ENCODE measurements at places on chromosomes 16 and 17.

DNA sequence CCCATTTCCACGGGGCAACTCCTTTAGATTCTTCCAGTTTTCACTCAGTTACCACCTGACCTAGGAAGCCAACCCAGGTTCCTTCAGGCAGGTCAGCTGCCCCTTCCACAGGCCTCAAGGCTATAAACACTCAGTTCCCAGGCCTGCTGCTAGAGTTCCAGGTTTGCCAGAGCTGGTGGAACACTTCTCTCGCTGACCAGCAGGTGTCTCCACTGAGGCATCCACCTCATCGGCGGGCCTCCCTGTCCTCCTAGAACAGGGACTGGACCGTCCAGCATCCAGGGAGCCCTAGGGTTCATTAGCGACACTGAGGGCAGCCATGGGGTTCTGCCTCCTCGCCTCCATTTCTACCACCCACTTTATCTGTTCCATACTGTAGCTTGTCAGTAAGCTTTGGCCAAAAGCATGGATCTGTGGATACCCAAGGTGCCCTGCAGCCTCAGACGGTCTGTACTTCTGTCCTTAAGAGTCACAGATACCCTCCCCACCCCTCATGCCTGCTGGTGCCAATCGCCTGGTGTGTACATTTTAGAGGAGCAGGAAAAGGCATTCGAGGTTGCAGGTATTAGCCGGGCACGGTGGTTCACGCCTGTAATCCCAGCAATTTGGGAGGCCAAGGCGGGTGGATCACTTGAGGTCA, 29.0 kb downstream of the PIMREG start:
- DNase-seq, result peak; percentile 10

DNA sequence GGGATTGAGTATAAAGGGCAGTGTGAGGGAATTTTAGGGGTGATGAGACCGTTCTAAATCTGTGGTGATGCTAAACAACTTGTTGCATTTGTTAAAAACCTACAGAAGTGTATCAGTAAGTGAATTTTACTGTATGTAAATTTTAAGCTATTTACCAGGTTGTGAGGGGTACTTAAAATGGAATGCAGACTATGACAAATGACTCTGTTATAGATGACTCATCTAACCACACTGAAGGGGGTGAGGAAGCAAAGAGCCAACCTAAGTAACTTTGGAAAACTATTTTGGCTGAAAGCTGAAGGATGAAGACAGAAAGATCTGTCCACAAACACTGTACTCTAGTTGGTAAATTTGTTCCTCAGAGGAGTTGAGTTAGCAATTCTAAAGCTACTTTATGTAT, 5.3 kb upstream of the MKS1 start:
- peak; percentile 34 for DNase-seq

DNA sequence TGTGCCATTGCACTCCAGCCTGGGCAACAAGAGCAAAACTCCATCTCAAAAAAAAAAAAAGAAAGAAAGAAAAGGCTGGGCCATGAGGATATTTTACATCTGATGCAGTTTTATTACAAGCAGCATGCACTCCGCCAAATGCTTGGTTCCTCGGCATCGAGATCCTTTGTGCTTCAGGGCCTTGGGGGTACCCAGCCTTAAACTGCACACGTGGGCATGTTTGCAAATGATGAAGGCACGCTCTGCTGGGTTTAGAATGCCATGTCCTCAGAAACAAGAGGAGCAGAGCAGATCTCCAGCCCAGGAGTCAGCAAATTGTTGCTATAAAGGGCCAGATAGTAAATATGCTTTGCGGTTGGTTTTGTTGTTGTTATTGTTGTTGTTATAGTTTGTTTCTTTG, 153.2 kb downstream of the KATNIP start:
- no peak for DNase-seq

GRCh38 chr17:71304498-71305158, 816.2 kb upstream of the SOX9 start:
- DNase-seq, result no peak

DNA sequence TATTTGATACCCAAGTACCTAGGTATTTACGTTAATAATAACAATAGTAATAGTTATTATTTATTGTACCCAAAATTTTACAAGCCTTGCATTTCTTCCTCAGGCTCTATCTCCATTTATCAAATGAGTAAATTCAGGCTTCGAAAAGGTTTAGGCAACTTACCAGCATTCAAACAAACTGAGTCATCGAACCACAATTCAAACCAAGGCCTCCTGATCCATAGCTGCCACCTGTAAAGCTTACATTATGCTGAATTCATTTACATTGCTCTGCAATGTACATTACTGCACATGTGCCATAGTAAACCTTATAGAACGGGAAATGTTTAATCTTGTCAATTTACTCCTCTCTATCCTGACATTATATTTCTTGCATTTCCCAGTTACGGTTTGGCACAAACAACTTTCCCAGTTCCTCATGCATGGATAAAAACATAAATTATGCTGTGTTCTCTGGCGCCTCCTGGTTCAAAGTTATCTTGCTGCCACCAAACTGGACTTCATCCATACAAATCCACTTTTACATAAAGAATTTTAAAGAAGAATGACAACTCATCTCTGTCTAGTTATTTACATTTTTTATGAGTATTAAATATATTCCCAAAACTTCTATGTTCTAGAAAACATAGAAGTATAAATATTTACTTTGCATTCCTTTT, 360.6 kb upstream of the SOX9 start:
- no peak for DNase-seq

DNA sequence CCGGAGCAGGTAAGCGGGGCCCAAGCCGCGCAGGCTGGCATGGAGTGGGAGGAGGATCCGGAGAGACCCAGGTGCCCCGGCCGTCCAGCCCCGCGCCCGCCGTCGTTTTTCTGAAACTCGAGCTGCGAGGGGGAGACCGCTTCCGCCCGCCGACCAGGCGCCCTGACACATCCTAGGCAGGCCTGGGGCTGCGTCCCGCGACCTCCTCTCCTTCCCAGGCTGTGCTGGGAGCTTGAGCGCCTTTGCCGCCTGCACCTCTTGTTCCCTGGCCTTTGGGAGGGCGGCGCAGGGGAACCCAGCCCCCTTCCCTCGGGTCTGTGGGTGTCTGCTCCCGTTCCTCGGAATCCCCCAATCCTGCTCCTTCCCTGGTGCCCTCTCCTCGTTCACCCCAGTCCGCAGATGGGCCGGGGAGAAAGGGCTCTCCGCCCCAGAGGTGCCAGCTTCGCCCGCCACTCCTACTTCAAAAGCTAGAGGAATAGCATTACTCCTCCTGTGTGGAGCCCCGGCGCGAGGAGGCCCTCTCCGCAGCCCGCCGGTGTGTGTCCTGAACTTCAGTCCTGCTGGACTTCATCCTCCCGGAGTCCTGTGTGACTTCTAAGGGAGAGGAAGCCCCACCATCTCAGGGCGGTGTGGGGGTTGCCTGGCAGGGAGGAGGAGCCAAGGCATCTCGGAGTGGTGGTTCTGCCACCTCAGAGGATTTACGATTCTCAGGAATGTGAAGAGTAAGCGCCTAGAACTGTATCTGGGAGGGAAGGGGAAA, 1.0 kb downstream of the NHERF1 start:
- no peak for DNase-seq

GRCh38 chr17:42193969-42194899, at the start of gene GHDC:
GHDC (minus strand) TSS chr17:42194494; CDS start chr17:42193581, 913 bp downstream.
- DNase-seq, result peak; percentile 30

GRCh38 chr17:41965694-41966462, 717 bp upstream of the CNP start:
- DNase-seq, result no peak

DNA sequence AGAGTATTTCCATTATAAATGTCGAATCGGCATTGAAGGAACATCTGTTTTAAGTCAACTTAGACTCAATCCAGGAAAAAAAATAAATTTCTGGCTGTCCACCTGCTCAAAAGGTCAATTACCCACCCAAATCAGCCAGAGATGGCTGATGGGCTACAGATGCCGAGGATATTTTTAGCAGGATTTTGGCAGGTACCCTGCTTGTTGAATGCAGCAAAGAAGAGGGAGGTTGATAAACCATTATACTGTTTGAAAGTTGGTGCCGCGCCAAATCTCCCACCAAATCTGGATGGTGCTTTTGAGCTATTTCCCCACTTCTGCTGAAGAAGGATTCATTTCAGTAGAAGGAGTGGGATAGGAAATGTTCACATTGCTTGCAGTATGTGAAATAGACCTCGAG, 537.7 kb downstream of the MAF start:
- no peak for DNase-seq

DNA sequence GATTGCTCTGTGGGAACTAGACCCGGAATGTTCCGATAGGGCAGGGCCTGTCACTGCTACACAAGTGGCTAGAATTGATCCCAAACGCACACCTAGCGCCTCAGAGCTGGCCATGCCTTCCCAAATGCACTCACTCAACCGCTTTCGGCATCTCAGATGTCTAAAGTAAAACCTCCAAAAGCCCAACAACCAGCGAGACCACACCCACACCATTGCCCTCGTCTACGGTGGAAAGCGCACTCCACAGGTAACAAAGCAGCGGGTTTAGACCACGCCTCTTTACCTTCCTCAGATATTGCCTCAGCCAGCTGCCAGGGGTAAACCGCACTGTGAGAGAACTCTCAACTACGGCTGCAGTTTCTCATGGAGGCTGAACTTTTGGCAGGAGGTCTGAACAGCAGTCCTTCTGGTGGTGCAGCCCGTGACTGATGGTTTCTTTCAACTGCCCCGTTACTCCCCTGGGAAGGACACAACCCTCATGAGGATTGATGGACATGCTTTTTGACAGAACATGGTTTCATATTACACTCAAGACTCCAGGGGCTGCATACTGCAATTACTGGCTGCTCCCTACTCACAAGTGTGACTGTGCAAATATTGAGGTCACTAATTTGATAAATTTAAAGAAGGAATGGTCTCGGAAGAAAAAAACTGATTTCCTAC, 34.5 kb downstream of the USP7 start:
- DNase-seq, result no peak

- DNase-seq, result no peak
Measured at GRCh38 chr16:6335072-6335471, 997.6 kb upstream of the RBFOX1 start.

GRCh38 chr16:87297918-87298631, 19.1 kb downstream of the C16orf95 start:
- no peak for DNase-seq

DNA sequence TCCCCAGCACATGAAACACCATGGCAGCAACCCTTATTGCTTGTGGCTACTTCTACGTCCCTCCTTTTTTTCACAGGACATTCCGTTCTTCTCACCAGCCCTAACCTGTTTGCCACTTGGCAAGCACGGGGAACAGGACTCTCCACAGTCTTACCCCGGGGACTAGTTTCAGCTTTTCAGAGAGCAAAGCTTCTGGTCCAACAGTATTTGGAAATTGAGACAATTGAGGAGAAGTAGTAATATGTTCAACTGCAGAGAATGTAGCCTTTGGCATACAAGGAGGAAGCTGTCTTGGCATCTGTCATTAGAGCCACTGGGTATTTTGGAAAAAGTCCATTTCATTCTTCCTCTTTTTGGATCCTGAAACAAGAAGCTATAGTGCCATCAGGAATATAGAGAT, 65.7 kb downstream of the MAP2K6 start:
- no peak for DNase-seq

- DNase-seq, result no peak
Measured at GRCh38 chr16:54231919-54232318, 54.7 kb downstream of the IRX3 start.

- DNase-seq, result no peak
Measured at GRCh38 chr16:85424260-85425073, 188.7 kb upstream of the GSE1 start.

DNA sequence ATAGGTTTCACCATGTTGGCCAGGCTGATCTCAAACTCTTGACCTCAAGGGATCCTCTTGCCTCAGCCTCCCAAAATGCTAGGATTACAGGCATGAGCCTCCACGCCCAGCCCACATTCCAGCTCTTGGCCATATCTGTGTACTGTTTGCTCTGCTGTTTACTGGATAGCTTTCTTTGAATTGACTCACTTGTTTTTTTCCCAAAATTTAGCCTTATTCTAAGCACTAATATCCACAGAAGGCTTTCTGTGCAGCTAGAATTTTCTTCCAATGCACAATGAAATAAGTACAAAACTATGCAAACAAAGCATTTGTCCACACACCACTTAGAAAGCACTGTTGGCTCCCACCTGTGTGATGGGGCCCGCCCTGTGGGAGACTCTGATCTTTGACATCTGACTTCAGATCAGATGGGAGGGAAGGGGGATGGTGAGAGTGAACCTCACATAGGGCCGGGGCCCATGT, 72.2 kb downstream of the CLEC16A start:
- DNase-seq, result no peak

DNA sequence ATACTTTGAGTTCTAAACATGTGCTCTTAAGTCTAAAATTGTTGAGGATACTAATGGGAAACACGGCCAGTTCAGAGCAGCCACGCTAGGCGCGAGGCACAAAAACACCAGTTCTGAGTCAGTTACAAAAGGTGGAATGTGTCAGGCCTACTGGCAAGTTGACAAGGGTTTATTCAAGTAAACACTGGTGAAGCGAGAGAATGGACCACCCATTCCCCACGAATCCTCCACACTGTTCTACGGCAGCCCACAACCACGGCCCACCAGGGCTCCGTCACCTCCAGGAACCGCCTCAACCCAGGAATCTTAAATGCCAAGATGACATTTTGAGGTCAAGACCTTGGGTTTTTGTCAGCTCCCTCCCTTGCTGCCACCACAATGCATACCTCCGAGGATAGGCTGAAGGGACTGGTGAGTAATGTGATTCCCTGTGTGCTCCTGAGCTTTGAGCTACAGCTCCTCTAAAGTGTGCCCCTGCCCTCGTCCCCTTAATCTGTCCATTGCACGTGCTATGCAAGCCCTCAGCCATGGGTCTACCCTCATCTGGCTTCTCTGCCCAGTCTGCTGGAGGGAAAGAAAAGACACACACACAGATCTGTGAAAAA, 28.5 kb upstream of the TRAP1 start:
- DNase-seq, result no peak

GRCh38 chr16:7137560-7138330, 194.9 kb upstream of the RBFOX1 start:
- no peak for DNase-seq

- DNase-seq, result no peak
Measured at GRCh38 chr17:2697611-2698162, 13.9 kb downstream of the CLUH start.

- DNase-seq, result no peak
Measured at GRCh38 chr16:23206986-23207385, 24.4 kb downstream of the SCNN1G start.

- DNase-seq, result peak; percentile 94
Measured at GRCh38 chr17:59892251-59892923, 356 bp downstream of the TUBD1 start.
